ENCODE measurements at places on chromosomes 1 and 21.

- DNase-seq = no peak
Observed at GRCh38 chr1:223739366-223740037, 27.2 kb downstream of the CAPN2 start.

DNA sequence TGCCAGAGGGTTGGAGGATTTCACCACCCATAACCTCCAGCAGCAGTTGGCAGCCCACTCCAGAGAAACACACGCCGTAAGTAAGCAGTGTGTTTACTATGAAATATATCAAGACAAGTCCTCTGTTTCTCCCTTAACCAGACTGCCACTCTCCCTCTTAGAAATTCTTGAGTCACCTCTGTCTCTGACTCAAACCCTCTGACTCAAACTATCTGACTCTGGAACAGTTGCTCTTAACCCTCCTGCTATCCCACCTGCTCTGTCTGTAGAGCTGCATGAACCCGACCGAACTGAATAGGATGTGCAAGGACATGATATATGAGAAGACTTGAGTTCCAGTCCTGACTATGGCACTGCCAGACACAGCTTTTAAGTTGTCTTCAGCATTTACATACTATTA, 14.1 kb downstream of the INPP5B start:
- DNase-seq = no peak

GRCh38 chr1:75079538-75080290, 54.5 kb upstream of the LHX8 start:
- no peak for DNase-seq

GRCh38 chr1:208278638-208279037, 34.5 kb upstream of the PLXNA2 start:
- DNase-seq = no peak

- DNase-seq = no peak
Observed at GRCh38 chr21:42695697-42696380, 42.4 kb downstream of the PDE9A start.

DNA sequence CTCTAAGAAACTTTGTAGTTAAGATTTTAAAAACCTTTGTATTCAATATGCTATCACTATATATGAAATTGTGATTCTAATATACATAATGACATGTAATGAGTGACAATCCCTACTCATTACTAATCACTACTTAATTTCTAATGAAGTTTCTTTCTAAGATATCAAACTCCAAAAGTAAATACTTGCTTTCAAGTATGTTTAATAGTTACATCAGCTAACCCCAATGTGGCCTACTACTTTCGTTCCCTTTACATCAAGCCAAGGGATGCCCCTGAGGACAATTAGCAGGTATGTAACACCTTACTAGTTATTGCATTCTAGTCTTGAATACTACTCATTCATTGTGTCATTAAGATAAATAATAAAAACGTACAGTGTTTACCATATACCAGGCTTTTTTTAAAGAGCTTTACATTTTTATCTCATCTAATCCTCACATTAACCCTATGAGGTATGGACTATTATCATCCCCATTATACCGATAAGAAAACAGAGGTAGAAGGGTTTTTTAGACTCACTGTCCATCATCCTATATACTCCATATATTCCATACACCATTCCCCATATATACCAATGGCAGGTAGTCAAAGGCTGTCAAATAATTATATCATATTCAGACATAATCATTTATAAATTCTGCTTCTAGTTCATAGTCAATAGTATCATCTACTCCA, 4.2 kb downstream of the PPP1R15B start:
- DNase-seq = no peak

DNA sequence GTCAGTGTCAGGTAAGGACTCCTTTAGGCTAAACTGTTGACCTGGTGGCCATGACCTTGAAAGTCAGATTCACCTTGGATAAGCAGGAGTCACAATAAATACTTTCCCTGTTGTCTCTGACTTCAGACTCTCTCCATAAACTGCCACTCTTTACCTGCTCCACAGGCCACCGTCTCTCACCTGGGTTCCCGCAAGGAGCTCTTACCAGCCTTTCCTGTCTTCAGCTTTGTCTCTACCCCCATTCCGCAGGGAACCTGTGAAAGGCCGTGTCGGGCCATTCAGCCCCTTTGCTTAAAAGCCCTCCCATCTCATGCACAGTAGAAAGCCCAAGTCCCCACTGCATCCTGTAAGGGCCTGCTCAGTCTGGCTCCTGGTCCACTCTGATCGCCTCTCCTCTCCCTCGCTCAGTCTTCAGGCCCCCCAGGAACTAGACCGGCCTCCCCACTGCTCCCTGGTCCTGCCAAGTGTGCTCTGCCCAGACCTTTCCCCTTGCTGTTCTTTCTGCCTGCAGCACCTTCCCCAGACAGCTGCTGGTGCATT, 79.5 kb downstream of the ACTL8 start:
- no peak for DNase-seq

DNA sequence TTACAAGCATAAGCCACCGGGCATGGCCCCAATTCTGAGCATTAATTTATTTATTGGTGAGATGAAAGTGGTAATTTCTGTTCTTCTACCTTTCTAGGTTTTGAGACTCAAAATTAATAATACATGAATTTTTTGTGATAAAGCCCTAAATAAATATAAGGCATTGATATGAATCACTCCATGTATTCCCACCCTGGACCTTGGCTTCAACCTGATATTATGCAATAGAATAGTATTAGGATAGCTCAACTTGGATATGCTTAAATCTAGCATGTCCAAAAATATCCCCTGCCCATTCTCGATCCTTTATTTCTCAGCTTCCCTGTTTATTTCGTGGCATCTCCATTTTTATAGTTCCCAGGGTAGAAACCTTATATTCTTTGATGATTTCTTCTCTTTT, 2.5 kb downstream of the AGL start:
- no peak for DNase-seq

GRCh38 chr1:234578735-234579134, 31.2 kb downstream of the IRF2BP2 start:
- no peak for DNase-seq

- DNase-seq = no peak
Observed at GRCh38 chr1:113647164-113647563, 112.1 kb downstream of the PHTF1 start.

- no peak for DNase-seq
Observed at GRCh38 chr1:224113545-224113917, 380 bp upstream of the FBXO28 start.
